ENCODE measurements at places on chromosomes 13 and 19.

DNA sequence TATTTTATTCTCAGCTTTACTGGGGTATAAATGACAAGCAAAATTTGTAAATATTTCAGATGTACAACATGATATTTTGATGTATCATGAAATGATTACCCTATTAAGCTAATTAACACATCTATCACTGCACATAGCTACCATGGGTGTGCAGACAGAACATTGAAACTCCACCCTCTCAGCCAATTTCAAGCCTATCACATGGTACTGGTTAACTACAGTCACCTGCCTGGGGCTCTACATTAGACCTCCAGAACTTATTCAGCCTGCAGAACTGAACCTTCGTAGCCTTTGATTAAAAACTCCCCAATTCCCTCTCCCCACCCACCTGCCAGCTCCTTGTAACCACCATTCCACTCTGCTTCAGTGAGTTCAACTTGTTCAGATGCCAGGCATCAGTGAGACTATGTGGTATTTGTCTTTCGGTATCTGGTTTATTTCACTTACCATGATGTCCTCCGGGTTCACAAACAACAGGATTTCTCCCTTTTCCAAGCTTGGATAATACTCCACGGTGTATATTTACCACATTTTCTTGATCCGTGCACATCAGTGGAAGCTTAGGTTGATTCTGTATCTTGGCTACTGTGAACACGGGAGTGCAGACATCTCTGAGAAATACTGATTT lies 19.2 kb downstream of the RAB20 start:
- DNase-seq: no peak

DNA sequence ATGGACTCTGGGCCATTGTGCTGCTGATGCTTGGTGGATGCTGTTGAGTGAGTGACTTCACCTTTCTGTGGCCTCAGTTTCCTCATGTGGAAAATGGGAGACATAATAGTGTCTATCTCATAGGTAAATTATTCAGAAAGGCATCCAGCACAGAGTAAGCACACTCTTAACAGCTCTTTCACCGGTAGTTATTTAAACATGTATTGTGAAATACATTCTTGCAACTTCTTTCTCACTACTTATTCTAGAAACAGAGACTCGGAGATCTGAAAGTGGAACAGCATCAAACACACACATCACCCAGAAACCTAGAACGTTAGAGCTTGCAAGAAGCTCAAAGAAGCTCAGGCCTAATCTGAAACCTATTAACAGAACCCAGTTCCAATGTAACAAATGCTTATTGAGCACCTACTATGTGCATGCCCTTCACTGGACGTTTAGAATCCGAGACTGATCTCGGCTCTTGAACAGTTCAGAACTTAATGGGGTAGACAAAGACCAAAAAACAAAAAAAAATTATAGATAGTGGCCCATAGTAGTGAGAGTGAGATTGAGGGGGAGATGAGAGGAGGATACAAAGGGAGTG lies 4.1 kb downstream of the ZSWIM9 start:
- no peak for DNase-seq

- DNase-seq: no peak
These were observed 18.7 kb downstream of the PLVAP start for GRCh38 chr19:17358395-17358794.

GRCh38 chr13:63279136-63279535 lies 1863.5 kb upstream of the PCDH20 start:
- no peak for DNase-seq

DNA sequence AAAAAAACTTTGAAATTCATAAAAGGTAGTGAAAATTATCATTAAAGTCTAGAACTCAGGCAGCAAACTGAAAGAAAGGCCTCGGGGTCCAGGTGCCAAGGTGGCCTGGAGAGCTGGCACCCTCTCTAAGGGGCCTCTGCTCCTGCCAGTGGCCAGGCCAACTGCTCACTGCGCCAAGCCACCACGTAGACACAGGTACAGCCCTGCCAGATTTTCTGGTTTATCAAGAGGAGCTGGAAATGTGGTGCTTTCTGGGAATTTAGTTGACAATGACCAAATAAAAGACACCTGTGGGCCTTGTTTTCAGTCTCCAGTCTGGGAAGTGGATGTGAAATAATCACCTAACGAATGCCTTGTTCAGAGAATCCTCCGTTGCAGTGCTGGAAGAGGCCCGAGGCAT lies 22.8 kb downstream of the ZNF574 start:
- DNase-seq: no peak

- DNase-seq: no peak
These were observed 21.1 kb downstream of the ZNF473 start for GRCh38 chr19:50046649-50047503.

GRCh38 chr13:51252954-51253532 lies 30.8 kb downstream of the FAM124A start:
- DNase-seq: no peak

DNA sequence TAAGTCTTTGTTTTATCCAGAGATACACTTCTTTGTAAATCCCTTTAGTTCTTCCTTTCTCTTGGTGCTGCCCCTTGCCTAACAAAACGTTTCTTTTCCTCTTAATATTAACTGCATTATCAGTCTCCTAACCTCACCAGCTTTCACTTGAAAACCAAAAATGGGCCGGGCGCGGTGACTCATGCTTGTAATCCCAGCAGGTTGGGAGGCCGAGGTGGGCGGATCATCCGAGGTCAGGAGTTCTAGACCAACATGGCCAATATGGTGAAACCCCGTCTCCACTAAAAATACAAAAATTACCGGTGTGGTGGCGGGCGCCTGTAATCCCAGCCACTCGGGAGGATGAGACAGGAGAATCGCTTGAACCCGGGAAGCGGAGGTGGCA lies 329.8 kb upstream of the MIR17HG start:
- peak; percentile 47 for DNase-seq

DNA sequence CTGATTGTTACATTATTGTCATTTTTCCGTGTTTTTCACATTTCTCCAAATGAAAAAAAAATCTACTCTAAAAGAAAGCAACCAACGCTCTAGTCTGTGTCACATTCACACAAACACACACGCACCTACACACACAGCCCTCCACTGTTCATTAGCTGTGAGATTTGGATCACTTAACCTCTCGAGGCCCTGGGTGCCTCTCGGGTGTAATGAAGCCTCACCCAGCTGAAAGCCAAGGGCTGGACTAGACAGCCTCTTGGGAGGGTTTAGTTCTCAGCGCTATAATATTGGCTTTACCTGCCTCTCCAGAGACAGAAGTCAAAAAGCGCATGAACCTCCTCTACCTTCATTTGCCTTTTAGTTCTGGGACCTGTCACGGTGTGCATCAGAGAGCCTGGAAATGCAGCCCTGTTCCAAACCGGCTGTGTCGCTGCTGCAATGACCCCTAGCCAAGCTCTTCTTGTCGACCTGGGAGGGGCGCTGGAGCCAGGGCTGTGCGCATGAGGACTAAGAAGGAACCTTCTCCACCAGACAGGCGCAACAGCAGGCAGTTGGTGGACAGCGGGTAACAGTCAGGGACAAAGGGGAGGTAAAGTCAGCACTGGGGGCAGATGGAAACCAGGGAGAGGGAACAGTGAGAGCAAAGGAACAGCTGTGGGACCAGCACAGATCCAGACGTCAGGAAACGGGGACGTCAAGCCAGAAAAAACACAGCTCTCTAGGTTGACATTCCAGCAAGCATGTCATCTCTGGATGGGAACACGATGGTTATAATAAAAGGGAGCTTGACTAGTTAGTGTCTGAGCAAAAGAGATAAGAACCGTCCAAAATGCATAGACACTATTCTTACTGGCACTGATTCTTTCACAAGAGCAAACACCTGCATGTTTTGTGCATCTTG lies 375.9 kb downstream of the EFNB2 start:
- no peak for DNase-seq

- DNase-seq: no peak
These were observed 11.7 kb downstream of the NECTIN2 start for GRCh38 chr19:44857837-44858236.

GRCh38 chr13:111283991-111284390 lies 36.5 kb upstream of the TEX29 start:
- DNase-seq: no peak

DNA sequence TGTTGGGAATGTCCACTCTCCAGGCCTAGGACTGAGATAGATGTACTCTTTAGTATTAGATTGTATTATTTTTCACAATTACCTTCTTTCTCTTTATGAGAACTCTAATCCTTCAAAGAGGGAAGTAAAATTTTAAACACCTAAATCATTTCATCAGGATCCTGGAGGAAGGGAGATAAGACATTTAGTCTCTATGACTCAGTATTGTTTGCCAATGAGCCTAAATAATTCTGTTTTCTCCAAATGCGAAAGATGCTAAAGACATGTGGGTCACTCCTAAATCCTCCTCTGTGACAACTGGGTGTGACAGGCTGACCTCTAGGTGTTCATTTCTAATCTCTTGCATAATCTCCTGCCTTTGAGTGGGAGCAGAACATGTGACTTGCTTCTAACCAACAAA lies 1736.6 kb upstream of the MIR17HG start:
- no peak for DNase-seq

GRCh38 chr13:30113983-30114570 lies 193.3 kb downstream of the KATNAL1 start:
- DNase-seq: no peak

- no peak for DNase-seq
These were observed 46.6 kb upstream of the GPR183 start for GRCh38 chr13:99353836-99354235.

- no peak for DNase-seq
These were observed 20.3 kb upstream of the TMTC4 start for GRCh38 chr13:100694722-100695508.

DNA sequence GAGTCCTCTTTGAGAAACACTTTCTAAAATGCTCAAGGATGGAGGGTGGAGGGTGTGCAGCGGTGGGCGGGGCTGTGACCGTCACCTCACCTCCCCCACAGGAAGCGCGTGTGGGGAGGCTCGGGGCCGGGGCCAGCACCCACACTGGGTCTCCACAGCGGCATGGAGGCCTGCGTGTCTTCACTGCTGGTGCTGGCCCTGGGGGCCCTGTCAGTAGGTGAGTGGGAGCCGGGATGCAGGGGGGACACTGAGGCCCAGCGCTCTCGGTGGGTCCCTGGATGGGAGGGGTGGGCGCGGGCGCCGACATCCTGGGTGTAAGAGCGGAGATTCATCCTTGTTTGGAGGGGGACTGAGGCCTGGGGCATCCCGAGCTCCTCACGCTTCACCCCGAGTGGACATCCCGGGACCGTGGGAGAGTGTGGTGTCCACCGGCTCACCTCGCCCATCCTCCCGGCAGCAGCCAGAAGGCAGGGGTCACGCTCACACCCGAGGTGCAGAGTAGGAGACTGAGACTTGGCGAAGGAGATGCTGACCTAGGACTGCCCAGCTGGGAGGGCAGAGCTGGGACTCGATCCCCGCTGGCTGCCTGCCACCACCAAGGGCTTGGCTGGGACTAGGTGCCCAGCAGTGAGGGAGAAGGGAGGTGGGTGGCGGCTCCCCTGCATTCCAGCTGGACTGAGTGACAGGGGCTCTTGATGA lies at the start of gene GZMM:
TSS of gene GZMM (plus strand) at position 144 of the 699 bp plus-strand sequence. CDS start at position 163, 19 bp downstream.
- no peak for DNase-seq

GRCh38 chr13:41942462-41943094 lies 18.3 kb downstream of the VWA8 start:
- no peak for DNase-seq

DNA sequence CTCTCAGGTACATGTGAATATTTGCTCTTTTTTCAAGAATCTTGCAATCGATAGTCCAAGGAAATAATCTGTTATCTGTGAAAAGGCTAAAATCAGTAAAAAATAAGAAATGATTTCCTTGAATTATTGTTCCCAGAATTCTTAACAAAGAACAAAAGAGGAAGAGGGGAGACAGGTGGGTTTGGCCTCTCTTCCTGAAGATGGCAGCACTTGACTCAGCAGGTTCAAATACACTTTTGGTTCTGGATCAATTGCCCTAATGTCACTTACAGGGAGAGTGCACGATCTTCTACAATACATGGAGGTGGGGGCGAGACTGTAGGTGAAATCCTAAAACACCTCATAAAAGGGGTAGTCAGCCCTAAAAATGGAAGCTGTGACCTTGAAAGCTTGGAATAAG lies 358.7 kb downstream of the IRS2 start:
- DNase-seq: no peak

DNA sequence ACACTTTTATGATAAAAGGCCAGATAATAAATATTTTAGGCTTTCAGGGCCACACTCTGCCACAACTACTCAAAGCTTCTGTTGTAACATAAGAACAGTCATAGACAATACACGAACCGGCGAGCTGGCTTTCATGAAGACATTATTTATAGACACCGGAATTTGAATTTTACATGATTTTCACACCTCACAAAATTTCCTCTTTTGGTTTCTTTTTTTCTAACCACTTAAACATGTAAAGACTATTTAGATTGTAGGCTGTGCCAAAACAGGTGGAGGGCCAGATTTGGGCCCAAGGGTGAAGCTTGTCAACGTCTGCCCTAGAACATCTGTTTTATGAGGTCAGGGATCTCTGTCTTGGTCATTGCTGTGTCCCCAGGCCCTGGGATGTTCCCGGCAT lies 29.7 kb upstream of the FXYD3 start:
- DNase-seq: no peak

DNA sequence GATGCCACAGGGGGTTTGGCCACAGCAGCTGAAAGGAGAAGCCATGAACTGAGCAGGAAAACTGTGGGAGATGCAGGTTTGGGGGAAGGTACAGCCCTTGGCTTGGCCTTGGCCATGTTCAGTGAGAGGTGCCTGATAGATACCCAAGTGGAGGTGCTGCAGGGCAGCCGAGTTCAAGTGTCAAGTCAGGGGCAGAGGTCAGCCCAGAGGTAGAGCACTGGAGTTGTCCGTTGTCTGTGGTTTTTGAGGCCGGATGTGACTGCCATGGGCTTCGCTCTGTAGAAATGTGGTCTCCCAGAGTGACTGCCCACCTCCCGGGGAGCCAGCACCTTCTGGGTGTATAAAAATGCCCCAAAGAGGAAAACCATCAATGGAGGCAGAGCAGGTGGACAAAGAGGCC lies 65.3 kb downstream of the DPF1 start:
- DNase-seq: no peak

- DNase-seq: no peak
These were observed 63.2 kb downstream of the GPC6 start for GRCh38 chr13:93289842-93290241.

DNA sequence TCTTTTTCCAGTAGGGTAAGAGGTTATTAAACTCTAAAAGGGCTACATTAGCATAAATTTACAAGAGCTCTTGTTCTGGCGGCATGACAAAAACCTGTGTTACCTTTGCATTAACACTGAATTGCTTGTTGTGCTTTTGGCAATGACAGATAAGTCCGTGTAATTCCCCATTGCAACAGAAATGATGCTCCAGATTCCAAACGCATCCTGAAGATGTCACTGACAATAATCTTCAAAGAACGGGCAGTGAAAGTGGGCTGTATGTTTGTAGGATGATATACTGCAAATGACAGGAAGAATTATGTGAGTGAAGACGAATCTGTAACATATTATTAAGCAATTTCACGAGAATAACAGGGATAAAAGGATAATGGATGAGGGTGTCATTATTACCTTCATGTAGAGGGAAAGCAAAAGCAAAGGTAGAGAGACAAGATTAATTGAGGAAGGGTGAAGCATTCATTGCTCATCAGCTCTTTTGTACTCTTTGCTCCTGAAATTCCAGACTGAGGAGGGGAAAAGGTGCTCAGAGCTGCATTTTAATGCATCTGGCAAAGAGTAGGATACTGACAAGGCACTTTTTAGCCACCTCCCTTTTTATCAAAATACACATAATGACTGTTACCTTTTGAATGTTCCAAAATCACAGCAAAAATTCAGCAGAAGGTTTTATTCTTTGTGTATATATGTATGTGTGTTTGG lies 38.5 kb upstream of the MAB21L1 start:
- no peak for DNase-seq

- no peak for DNase-seq
These were observed 9.3 kb downstream of the CALM3 start for GRCh38 chr19:46610413-46610775.

GRCh38 chr13:24276861-24277260 lies 32.5 kb upstream of the C1QTNF9 start:
- DNase-seq: no peak
